H1 (cell line): ENCODE measurements at places on chromosomes 6 and 20. TPM values are rescaled to one million over a fixed set of nuclear protein-coding genes. Genes with fewer than 3 reads are reported as not detected.

Gene HMGCLL1
- polyA plus RNA-seq: 0.06 TPM in 1 of 2 replicates, not detected in the other

Gene MUC22
- polyA plus RNA-seq: 0.02 TPM in 1 of 2 replicates, not detected in the other

Gene ADGRF1
- not detected in 2 replicates for polyA plus RNA-seq

Gene SFTA2
- not detected in 2 replicates for polyA plus RNA-seq

Gene REM1
- 0.05 TPM in 2 replicates for polyA plus RNA-seq

Gene DDO
- not detected in 2 replicates for polyA plus RNA-seq

Gene PIGU
- polyA plus RNA-seq: 80.9 and 117 TPM in 2 replicates

Gene SLPI
- polyA plus RNA-seq: 0.17 TPM in 1 of 2 replicates, not detected in the other

Gene ULBP2
- polyA plus RNA-seq: 0.05 TPM in 1 of 2 replicates, not detected in the other

Gene SLC24A3
- polyA plus RNA-seq: 3.7 and 4.5 TPM in 2 replicates

Gene SEMG1
- polyA plus RNA-seq: 0.64 and 3.0 TPM in 2 replicates

Gene NFYA
- 19.7 and 19.8 TPM in 2 replicates for polyA plus RNA-seq

Gene KIAA0408
- polyA plus RNA-seq: 0.96 and 3.3 TPM in 2 replicates

Gene NUS1
- polyA plus RNA-seq: 14.3 and 20.7 TPM in 2 replicates

Gene ME1
- 0.69 and 1.3 TPM in 2 replicates for polyA plus RNA-seq

Gene TSPO2
- polyA plus RNA-seq: not detected in 2 replicates

Gene MICA
- polyA plus RNA-seq: 16.3 and 17.0 TPM in 2 replicates

- no peak for DNase-seq
These were observed 3.1 kb downstream of the JAG1 start for GRCh38 chr20:10670501-10671220.

- DNase-seq: no peak
These were observed 127.4 kb downstream of the CD24 start for GRCh38 chr6:106847116-106847515.

- DNase-seq: no peak
These were observed 9.6 kb downstream of the TSPYL4 start for GRCh38 chr6:116244284-116244683.

DNA sequence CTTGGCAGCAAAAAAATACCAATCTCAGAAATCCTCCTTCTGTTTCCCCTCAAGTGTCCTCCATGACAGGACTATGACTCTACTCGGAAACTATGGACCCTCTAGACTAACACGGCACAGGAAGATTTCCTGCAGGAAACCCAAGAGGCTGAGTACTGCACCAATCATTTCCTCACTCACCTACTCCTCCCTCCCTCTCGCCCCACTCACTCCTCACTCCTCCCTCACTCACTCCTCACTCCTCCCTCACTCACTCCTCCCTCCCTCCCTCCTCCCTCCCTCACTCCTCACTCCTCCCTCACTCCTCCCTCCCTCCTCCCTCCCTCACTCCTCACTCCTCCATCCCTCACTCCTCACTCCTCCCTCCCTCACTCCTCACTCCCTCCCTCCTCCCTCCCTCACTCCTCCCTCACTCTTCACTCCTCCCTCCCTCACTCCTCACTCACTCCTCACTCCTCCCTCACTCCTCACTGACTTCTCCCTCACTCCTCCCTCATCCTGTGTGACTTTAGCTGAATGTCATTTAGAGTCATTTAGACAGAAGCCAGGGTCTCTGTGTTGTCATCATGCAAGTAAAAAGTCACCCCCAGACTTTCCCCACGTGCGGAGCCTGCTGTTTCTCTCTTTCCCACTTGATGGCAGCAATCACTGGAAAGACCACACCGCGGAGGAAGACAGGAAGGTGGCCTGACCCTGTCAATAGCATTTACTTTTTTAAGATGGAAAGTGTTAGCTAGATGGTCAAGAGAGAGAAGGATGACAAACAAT is 226.8 kb upstream of the PDE10A start:
- DNase-seq: no peak

DNA sequence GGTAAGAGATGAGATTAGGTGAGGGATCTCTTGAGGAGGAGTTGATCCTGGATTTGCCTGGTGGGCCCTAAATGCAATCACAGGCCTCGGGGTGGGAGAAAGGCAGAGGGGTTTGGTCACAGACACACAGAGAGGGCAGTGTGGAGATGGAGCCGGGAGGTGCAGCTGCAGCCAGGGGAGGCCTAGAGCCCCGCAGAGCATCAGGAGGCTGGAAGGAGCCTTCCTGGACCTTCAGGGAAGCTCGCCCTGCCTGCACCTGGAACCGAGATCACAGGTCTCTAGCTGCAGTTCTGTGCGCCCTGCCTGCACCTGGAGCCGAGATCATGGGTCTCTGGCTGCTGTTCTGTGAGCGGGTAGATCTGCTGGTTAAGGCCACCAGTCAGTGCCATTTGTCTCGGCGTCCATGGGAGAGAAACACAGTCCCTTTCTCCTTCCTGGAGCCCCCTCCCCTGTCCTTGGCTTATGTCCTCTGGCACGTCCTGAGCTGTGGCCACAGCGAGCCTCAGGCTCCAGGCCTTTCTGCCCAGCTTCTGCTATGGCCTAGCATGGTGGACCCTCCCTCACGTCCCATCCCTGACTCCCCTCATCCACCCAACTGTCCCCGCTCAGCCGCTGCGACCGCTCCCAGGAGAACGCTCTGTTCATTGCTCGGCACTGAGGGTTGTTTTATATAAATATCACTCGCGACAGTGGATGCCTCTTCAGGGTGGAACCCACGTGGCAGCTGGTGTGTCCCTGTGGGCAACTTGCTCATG is 112.0 kb downstream of the DACT2 start:
- no peak for DNase-seq

- DNase-seq: no peak
These were observed 7.8 kb downstream of the E2F3 start for GRCh38 chr6:20409427-20409971.

DNA sequence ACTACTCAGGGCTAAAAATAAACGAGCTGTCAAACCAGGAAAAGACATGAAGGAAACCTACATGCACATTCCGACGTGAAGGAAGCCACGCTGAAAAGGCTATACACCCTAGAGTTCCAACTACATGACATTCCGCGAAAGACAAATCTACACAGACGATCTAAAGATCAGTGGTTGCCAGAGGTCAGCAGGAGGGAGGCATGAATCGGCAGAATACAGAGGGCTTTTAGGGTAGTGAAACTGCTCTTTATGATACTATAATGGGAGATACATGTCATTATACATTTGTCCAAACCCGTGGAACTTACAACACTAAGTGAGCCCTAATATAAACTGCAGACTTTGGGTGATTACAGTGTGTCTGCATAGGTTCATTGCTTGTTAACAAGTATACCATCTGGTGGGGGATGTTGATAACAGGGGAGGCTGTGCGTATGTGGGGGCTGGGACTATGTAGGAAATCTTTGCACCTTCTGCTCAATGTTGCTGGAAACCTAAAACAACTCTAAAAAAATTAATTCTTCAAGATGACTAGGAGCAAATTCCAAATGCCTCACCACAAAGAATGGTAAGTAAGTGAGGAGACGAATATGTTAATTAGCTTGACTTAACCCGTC is 132.2 kb upstream of the CDH4 start:
- DNase-seq: no peak

GRCh38 chr6:29414588-29414987 is at the start of gene OR12D1:
OR12D1 (plus strand) TSS chr6:29414928.
- no peak for DNase-seq

- no peak for DNase-seq
These were observed 106.6 kb upstream of the BTN3A2 start for GRCh38 chr6:26258212-26258977.

DNA sequence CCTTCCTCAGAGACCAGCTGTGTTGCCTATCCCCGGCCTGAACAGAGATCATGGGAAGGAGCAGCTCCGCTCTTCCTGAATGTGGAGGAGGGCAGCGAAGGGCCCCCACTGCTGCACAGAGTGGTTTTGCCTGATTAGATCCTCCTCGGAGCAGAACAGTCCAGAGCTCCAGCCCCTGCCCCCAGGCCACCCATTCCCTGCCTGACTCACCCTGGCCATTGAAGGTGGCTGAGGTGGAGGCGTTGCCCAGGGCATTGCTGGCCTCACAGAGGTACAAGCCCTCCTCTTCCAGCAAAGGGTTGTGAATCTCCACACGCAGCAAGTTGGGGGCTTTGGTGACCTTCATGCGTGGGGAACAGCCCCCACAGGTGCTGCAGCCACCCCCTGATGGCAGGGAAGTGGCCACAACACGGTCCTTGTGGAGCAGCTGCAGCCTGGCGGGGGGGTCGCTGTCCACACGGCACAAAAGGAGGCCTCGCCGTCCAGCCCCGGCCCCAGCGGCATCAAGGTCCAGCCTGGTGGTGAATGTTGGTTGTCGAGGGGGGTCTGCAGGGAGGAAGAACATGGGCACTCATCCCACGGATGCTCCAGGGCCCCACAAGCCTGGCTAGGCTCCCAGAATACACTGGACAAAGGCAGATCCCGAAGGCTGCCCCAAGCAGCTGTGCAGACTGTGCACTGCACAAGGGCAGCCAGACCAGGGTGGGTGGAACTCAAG is 14.7 kb downstream of the SIGLEC1 start:
- no peak for DNase-seq

- no peak for DNase-seq
These were observed 19.9 kb upstream of the NRN1 start for GRCh38 chr6:6026513-6027205.

- DNase-seq: no peak
These were observed 14.7 kb downstream of the UST start for GRCh38 chr6:148761527-148762011.

GRCh38 chr20:50460115-50460607 is 50.0 kb upstream of the PTPN1 start:
- no peak for DNase-seq

- no peak for DNase-seq
These were observed 13.7 kb upstream of the PRDM13 start for GRCh38 chr6:99592900-99593299.

DNA sequence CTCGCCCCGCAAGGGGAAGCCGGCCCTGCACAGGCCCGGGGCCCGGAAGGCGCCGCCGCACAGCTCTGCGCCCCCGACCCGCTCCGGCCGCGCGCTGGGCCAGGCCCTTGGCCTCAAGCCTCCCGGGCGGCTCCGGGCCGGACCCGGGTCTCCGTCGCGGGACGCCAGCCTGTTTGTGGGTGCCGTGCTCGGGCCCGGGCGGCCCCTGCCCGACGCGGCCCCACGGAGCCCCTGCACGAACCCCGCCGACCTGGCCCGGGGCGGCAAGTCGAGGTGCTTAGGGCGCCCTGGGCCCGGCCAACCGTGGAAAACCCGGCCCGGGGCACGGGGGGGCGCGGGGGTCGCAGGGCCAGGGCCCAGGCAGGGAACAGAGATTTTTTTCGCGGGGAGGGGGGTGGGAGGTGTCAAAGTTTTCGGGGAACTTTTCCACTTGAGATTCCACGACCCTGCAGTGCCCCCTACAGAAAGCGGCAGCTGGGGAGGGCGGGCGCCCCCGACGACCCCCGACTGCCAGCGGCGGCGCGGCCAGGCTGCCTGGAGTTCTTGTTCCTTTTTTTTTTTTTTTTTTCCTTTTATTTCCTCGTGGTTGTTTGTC is 805 bp upstream of the STX16 start:
- no peak for DNase-seq

- no peak for DNase-seq
These were observed 58.8 kb upstream of the CNKSR3 start for GRCh38 chr6:154569156-154569862.

DNA sequence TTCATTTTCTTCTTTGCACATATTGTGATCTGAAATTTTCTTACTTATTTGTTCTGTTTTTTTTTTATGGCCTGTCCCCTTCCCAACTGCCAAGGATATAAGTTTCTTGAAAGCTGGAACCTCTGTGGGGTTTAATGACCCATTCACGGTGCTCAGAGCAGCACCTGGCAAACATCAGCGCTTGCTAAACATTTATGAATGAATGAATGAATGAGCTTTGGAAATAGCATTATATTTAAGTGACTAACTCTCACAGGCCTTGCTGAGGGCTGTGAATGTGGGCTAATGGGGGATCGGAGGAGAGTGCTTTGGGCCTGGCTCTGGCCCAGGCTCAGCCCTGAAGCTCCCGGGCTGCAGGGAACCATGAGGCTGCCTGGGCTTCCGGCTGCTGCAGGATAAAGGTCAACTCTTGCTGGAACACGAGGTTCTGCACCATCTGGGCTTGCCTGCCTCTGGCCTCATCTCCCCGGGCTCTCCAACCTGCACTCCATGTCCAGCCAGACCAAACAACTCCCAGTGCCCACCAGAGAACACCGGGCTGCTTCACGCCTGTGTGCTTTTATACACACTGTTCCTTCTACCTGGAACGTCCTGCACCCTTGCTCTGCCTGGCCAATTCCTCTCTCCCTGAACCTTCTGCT is 14.6 kb upstream of the ARMC12 start:
- DNase-seq: no peak

GRCh38 chr20:4299216-4299615 is 283.9 kb upstream of the RNF24 start:
- no peak for DNase-seq

GRCh38 chr20:44664131-44664530 is 12.6 kb upstream of the ADA start:
- no peak for DNase-seq

GRCh38 chr6:51842061-51842803 is 245.2 kb downstream of the PKHD1 start:
- DNase-seq: no peak

- DNase-seq: peak; percentile 71
These were observed 33.8 kb upstream of the AIG1 start for GRCh38 chr6:143026696-143027449.

GRCh38 chr20:32622585-32623468 is 37.7 kb upstream of the NOL4L start:
- DNase-seq: no peak

GRCh38 chr6:112030206-112030960 is 23.5 kb upstream of the CCN6 start:
- DNase-seq: no peak

DNA sequence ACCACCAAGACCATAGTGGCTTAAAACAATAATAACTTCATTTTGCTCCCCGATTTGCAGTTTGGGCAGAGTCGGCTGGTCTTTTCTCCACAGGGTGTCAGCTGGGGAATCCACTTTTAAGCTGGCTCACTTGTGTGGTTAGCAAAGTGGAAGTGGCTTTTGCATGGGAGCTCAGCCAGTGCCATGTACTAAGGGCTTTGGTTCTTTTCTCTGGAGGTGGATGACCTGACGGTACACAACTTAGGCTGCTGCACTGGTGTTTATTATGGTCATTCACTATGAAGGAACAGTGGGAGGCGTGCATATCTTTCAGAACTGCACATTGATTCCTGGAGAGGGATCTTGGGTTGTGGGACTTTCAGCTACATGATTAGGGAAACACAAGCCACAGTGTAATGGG is 141.0 kb downstream of the OR2B2 start:
- DNase-seq: no peak

DNA sequence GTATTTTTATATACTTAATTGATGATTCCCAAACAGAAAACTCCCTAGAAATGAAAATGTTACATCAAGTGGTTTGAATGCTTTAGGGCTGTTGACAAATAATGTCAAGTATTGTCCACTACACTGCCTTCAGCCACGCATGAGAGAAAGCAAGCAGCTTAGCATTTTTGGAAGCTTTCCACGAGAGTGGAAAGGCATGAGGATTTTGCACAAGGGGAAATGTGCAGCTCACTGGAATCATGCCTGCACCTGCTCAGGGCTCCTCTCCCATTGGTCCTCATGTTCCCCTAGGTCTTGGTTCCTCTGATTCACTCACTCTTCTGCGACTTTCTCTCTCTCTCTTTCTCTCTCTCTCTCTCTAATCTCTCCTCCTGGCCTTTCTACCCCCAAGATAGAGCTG is 439.5 kb upstream of the CDH4 start:
- DNase-seq: no peak

- DNase-seq: no peak
These were observed 128.0 kb downstream of the PHACTR1 start for GRCh38 chr6:12844284-12845223.
